ENCODE measurements at places on chromosomes 2 and 18.
A peak's percentile ranks its signal among the peaks of the same experiment; 100 is the strongest.

DNA sequence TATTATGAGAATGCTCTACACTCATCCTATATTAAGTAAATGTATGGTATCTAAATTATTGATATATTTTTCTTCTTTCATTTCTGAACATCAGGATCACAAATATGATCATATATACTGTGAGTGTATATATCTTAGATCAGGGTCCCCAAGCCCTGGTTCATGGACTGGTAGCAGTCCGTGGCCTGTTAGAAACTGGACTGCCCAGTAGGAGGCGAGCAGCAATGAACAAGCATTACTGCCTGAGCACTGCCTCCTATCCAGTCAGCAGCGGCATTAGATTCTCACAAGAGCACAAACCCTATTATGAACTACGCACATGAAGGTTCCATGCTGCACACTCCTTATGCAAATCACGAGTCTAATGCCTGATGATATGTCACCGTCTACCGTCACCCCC lies 1247.1 kb upstream of the NXPH2 start:
- DNase-seq, result no peak

GRCh38 chr2:135850892-135851668 lies 14.1 kb upstream of the LCT start:
- DNase-seq, result no peak

DNA sequence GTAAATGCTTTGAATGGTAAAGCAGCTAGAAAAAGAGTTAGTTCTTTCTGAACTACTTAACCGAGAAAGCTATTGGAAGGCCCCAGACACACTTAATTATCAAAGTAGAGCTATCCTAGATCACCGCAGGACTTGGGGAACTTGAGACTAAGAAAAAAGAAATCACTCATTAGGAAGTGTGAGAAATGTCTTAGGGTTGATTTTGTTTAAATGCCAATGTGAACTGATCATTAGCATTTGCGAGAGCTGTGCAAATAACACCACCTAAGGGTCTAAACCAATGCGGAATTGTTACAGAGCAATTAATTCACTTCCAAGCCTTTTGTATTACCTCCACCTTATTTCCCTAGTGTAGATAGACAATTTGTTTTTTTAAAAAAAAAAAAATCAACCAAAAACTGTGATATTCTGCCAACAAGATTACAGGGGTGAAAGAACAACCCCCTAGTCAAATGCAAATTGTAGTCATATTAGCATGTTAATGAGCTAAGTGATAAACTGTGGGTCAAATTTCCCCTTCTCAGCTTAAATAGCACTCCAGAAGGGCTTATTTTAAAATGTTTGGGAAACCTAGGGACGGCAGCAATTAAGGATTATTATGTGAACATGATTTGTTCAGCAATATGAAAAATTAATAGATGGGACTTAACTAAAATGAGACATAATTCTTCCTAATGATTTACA lies 246.2 kb upstream of the STON1 start:
- no peak for DNase-seq

GRCh38 chr2:72892506-72893173 lies 5.4 kb downstream of the SPR start:
- DNase-seq, result peak; percentile 75

- DNase-seq, result no peak
Measured at GRCh38 chr2:142601794-142602193, 275.7 kb upstream of the KYNU start.

DNA sequence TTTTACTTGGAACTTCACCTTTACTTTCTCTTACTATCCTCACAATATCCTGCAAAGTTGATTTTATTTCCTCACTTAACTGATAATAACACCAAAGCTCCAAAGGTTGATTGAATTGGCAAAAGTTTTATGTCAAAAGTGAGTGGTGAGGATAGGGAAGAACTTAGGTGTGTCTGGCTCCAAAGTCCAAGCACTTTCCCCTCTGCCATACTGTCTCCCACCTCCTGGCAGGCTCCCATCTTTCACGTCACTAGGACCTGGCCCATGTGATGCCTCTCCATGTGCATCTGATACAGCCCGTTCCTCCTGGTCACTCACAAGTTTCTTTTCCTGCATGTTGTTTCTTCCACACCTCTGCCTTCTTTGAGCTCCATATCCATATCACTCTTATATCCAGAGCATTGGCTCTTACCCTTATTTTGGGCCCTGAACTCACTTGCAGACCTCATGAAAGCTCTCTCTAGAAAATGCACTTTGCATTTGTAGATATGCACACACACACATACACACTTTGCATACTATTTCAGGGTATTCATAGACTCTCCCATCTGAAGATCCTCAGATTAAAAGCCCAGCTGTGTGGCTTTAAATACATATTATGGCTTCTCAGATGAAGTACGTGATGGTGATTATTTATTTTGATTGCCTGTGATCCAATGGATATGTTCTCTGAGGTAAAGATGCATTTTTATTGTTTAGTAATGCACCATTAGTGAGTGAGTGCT lies 12.3 kb downstream of the MEP1B start:
- DNase-seq, result no peak

GRCh38 chr18:7273301-7273921 lies 42.5 kb downstream of the LRRC30 start:
- peak; percentile 75 for DNase-seq

DNA sequence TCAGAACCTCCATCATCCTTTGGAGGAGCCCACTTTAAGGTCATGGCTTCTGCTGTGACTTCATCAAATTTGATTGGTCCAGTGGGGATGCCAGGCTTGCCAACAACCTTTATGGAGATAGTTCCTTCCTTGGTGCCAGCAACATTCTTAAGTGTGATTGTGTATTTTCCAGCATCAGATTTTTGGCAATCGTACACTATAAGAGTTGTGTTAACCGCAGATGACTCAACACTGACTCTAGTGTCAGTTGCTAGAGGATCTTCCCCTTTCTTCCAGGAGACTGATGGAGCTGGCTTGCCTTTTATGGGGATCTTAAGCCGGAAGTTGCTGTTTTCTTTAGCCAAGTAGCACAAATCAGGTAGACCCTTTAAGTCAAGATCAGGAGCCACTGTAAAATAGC lies 98.7 kb downstream of the PLEKHA3 start:
- peak; percentile 9 for DNase-seq

GRCh38 chr2:234394450-234394849 lies 102.4 kb downstream of the ARL4C start:
- no peak for DNase-seq

DNA sequence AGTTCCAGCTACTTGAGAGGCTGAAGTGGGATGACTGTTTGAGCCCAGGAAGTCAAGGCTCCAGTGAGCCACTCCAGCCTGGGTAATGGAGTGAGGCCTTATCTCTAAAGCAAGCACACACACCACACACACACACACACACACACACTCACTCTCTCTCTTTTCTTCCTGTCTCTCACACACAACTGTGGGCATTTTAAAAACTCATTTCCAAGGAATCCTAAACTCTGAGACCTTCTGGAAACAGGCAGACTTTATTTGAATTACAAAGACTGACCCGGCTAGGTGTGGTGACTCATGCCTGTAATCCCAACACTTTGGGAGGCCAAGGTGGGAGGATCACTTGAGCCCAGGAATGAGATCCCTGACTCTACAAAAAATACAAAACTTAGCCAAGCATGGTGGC lies 21.3 kb downstream of the WDSUB1 start:
- no peak for DNase-seq

- no peak for DNase-seq
Measured at GRCh38 chr2:188404341-188405004, 112.8 kb downstream of the GULP1 start.

DNA sequence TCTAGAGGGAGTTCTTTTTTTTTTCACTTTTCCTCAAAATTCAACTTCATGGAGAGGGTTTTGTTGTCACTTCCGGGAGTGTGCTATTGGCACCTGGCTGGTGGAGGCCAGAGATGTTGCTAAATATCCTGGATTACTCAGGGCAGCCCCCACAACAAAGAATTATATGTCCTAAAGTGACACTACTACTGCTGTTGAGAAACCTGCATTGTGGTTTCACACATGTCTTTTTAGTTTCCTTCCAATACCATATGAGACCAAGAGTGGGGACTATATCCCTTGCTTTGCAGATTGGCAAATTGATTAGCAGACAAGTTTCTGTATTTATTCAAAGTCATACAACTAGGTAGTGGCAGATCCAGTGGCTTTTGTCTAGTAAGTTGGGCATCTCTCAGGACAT lies 826.8 kb downstream of the TRIB2 start:
- DNase-seq, result no peak

- peak; percentile 28 for DNase-seq
Measured at GRCh38 chr2:216348756-216349308, 23.5 kb downstream of the MARCHF4 start.

GRCh38 chr2:59752512-59752911 lies 800.9 kb downstream of the BCL11A start:
- no peak for DNase-seq

GRCh38 chr2:16657671-16658070 lies 8.0 kb downstream of the CYRIA start:
- DNase-seq, result no peak

- no peak for DNase-seq
Measured at GRCh38 chr2:126639276-126639675, 16.7 kb upstream of the GYPC start.

DNA sequence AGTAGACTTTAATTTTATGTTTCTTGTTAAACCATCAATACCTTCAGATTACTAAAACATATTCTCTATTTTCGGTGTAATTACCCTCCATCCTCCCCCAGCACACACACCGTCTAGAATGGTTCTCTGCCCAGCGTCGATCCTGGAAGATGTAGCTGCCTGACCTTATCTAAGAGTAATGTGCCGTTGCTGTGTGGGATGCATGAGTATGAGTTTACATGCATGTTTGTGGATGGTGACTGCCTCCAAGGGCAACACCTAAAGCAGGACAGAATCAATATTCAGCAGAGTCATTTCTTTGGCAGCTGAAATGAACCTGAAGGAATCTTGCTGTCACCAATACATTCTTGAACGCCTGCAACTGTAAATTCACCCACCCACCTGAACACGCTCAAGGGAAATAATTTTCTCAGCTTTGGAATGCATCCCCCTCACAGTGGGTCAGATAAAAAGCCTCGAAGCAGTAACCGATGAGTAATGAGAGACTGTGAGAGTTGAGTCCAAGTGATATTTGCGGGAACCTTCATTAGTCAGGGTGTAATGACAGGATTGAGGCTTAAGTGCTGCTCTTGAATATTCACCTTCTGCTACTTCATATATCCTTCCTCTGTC lies 155.8 kb upstream of the RND3 start:
- no peak for DNase-seq

DNA sequence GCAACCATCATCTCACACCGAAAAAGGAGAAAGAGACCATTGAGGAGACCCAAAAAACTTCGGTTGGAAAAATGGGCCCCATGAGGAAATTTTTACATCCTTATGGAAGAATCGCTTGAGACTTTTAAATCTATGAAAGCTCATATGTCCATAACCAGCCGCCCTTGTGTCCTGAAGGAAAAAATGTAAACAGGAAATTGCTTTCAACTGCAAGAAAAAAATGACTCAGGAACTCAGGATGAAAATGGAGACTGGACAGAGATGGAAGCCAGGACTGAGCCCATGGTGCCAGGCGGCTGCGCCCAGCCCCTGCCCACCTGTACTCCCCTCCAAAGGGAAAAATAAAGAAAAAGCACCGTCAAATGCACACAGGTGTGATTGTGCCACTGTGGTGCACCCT lies 81.5 kb upstream of the SLC66A3 start:
- DNase-seq, result peak; percentile 34

- DNase-seq, result no peak
Measured at GRCh38 chr18:62164855-62165487, 21.9 kb downstream of the PIGN start.

DNA sequence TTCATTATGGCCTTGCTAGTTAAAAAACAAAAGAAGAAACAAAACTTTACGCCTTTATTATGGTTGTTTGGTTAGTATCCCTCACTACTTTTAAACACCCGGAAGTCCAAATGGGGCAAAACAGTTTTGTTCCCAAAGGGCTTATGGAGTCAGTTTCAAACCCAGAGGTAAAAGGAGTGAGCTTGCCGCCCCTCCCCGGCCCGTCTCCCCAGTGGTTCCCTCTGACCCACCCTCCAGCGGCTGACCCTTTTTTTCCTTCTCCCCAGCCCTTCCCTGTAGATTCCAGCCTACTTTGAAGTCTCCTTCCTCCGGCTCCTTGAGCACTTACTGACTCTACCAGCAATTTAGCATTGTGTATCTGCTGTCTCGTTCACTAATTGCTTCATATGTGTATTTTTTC lies 209.2 kb downstream of the ICOS start:
- DNase-seq, result no peak

DNA sequence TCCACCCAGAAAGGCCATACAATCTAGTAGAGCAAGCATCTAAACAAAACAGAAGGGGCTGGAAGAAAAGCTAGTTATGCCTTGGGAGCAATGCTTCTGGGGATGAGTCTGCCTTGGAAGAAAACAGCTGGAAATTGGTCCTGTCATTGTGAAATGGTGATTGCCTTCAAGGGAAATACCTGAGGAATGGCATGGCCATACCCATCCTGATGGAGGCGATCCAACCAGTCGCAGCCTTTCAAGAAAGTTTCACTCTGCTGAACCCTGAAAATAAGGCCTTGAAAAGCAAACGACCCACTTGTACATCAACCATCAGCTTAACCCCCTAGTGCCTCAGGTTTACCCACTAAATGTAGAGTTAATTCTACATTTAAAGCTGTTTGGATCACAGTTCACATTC lies 72.6 kb upstream of the PID1 start:
- DNase-seq, result no peak

DNA sequence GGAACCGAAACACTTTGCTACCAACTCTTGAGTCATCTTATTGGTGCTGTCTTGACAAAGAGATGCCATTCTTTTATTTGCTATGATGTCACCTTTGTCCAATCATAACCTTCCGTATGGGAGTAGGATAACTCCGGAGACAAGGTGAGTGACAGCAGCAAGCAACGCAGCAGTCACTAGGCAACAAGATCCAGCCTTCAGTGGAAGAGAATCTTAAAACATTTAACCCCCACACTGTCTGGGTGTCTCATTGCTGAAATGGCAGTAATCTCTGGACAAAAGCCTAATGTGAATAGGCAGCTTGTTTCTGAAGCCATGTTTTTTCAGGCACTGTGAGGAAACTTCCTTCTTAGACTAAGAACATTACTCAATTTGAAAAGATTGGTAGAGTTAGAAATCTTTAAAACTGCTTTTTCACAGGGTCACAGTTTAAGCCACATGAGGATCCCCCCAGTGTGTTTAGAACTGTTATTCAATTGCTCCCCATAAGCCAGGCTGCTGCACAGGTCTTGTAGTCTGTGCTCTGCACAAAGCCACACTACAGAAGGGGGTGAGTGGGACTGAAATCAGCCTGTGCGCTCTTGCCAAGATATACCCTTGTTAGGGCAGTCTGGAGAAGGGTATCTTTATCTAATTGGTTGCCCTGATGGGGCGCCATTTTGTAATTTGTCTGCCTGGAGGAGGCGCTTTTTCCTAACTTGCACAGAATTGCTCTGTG lies 131.5 kb upstream of the STON1 start:
- DNase-seq, result no peak
